ENCODE measurements at places on chromosomes 13 and 19. TPM values are rescaled to one million over a fixed set of nuclear protein-coding genes. Genes with fewer than 3 reads are reported as not detected.

- no peak for DNase-seq
Observed at GRCh38 chr13:108350579-108350978, 81.1 kb downstream of the TNFSF13B start.

GRCh38 chr13:25872481-25873241, 179.2 kb downstream of the SHISA2 start:
- no peak for DNase-seq

- DNase-seq, result no peak
Observed at GRCh38 chr13:77874406-77874805, 44.2 kb downstream of the EDNRB start.

DNA sequence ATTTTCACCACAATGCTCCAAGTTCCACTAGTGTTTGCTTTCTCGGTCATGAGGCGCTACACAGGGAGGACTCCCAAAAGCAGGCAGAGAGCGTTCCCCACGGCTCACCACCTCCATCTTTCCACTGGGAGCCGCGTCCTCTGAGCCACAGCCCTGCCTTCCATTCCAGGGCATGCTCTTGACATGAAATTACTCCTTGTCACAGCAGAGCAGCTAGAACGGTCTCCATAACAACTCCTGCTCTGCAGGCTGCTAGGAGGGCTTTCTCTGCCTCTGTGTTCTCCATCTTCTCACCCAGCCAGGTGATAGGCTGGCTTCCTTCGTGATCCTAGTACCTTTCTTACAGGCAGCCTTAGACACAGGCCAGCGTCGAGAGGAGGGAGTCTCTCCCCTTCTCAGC, 171.8 kb upstream of the UBL3 start:
- DNase-seq, result no peak

- no peak for DNase-seq
Observed at GRCh38 chr13:77891041-77891440, 27.6 kb downstream of the EDNRB start.

DNA sequence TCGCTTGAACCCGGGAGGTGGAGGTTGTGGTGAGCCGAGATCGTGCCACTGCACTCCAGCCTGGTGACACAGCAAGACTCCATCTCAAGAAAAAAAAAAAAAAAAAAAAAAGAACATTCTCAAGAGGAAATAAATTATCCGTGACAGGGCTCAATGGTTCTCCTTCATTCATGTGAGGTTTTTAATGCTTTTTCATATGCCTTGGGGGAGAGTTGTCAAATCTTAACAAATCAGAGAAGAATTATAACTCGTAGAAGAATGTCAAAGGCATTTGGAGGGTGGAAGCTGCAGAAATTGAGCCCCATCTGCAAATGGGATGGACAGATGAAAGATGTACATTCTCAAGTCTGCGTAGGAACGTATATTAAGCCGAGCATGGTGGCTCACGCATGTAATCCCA, 34.9 kb upstream of the HOMER3 start:
- DNase-seq, result no peak

DNA sequence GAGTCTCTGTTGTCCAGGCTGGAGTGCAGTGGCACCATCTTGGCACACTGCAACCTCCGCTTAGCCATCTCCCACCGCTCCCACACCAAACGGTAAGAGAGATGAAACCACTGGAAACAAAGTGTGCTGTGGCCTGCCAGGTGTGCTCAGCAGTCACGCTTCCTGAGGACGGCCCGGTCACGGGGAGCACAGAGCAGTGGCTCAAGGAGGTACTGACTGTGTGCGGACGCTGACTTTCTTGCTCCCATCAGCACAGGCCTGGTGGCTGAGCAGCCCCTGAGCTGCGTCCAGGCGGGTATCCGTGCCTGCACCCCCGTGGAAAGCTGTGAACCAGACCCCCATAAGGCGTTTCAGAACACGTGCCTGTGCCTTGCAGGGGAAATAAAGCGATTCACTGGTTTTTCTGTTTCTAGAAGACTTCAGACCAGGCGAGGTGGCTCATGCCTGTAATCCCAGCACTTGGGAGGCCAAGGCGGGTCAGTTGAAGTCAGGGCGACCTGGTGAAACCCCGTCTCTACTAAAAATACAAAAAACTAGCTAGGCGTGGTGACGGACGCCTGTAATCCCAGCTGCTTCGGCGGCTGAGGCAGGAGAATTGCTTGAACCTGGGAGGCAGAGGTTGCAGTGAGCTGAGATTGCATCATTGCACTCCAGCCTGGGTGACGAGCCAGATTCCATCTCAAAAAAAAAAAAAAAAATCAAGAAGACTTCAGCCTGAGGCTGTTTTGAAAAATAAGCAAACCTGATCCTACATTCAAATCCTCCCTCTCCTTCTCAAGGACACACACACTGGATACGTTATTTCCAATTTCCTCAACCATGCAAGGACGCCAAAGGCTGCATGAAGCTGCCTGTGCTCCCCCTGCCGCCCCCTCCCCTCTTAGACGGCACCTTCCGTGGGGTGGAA, 25.5 kb downstream of the ADPRHL1 start:
- no peak for DNase-seq

- no peak for DNase-seq
Observed at GRCh38 chr13:59266478-59267063, 897.2 kb downstream of the DIAPH3 start.

DNA sequence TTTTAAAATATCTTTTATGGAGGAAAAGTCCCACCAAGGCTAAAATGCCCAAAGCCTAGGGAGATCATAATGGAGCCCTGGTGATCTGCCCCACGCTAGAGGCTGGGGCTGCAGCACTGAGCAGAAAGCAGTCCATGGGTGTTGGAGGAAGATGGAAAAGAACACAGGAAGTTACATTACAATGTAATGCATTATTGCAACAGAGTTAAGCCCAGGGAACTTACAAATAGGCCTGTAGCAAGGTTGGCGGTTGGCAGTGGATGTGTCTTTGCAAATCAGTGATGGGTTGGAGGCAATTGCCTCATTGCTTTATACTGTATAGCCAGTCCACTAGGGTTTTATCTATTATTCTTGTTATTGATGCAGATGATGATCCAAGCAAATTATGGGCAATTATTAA, 399.9 kb downstream of the NDFIP2 start:
- no peak for DNase-seq

- DNase-seq, result no peak
Observed at GRCh38 chr19:46924874-46925547, 64.2 kb downstream of the ARHGAP35 start.

GRCh38 chr19:35973487-35973886, 21.5 kb upstream of the SDHAF1 start:
- no peak for DNase-seq

GRCh38 chr13:44188257-44188656, 185.4 kb upstream of the SERP2 start:
- DNase-seq, result no peak

- DNase-seq, result no peak
Observed at GRCh38 chr13:50417597-50417996, 402.4 kb downstream of the KCNRG start.

- DNase-seq, result no peak
Observed at GRCh38 chr13:77470986-77471385, 64.5 kb upstream of the SCEL start.

The CACNG8 gene
- not detected for polyA plus RNA-seq

The ZNF112 gene
- not detected for polyA plus RNA-seq
